ENCODE measurements at places on chromosomes 16 and 17.
A peak's percentile ranks its signal among the peaks of the same experiment; 100 is the strongest.

DNA sequence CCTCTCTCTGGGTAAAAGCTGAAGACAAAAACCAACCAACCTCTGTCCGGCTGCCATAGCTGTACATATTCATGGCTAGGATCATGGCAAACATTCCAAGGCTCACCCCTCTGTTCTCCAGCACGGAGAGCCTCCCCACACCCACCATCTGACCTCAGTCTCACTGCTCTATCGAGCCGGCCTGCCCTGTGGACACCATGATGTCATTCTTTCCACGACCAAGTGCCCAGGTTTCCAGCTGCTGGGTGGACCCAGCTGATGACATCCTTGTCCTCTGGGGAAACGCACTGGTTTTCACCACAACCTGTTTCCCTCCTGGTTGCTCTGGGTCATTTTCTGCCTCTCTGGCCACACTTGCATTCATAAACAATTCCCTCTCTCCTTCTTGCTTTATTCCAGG lies 67.7 kb downstream of the NDEL1 start:
- no peak for DNase-seq

DNA sequence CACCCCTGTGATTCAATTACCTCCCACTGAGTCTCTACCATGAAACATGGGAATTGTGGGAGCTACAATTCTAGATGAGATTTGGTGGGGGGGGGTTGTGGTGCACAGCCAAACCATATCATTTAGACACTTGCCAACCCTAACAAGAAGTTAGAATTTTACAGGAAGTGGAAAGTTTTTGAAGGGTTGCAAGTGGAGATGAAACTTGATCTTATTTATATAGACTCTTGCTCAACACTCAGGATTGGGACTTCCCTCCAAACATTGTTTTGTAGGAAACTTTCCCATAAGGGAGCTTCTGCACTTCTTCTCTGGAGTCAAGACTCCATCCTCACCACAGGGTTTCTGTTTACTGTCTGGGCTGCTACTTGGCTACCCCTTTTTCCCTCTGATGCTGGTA lies 266.7 kb upstream of the CDH11 start:
- DNase-seq: no peak

DNA sequence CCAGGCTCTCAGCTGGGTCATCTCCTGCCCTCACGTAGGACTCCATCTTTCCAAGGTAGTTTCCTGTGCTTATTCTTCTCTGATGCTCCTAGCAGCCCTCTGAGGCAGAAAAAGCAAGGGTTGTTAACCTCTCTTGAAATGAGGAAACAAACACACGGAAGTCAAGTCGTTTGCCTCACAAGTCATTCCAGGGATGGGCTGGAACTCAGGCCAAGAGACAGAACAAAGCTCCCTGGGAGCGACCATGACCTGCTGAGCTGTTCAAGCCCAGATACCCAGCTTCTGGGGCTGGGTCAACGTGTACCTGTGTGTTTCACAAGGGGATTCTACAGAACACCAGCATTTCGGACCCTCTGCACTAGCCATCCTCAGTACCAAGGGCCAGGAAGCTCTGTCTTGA lies 28.1 kb downstream of the SRL start:
- no peak for DNase-seq

DNA sequence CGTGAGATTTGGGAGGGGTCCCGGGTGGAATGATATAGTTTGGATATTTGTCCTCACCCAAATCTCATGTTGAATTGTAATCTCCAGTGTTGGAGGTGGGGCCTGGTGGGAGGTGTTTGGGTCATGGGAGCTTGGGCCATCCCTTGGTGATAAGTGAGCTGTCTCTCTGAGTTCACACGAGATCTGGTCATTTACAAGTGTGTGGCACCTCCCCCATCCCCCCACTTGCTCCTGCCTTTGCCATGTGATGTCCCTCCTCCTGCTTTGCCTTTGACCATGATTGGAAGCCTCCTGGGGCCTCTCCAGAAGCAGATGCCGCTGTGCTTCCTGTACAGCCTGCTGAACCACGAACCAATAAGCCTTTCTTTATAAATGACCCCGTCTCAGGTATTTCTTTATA lies 21.3 kb upstream of the BAIAP2 start:
- no peak for DNase-seq

DNA sequence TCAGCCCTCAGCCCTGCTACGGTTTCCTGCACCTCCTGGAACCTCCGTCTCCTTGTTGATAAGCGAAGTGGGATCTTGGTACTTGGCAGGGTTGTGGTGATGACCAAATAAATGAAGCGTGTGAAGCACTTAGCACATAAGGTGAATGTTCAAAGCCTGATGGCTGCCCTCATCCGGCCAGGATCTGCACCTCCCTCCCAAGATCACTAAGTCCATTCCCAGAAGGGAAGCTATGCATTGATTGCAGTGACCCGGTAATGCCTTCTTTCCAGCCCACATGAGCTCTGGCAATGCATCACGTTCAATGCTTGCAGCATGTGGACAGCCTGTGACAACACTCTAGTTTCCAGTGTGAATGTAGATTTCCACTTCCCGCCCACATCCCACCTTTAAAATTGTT lies 24.9 kb upstream of the RHOT1 start:
- no peak for DNase-seq

- no peak for DNase-seq
These were observed 52.3 kb downstream of the NT5M start for GRCh38 chr17:17355426-17355825.

DNA sequence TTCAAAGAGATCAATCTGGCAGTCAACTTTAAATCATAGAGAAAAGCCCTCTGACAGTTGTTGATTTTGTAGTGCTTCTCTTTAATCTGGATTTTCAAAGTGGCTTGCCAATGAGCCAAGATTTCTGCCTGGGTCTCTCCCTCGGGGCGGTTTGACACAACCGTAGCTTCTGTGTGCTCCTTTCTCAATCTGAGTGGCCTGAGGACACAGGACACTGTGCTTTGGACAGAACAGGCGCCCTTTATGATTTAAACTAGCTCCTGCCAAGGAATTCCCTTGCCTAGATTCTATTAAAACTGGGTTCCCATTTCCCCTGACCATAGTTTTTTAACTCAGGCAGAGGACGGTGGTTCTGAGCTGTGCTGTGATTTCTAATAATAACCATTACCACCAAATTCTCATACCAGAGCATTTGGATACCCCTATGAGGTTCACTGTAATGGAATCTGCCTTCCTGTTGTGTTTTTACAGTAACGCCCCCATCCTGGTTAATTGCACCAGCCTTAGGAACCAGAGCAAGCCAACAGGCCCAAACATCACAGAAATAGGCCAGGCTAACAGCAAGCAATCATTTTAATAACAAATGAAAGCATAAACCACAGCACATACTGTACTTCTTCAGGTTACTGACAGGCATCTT lies 4.0 kb downstream of the ZFHX3 start:
- no peak for DNase-seq

GRCh38 chr17:64158831-64159590 lies 29.1 kb upstream of the ERN1 start:
- DNase-seq: no peak

- DNase-seq: peak; percentile 83
These were observed 662 bp upstream of the TUBB3 start for GRCh38 chr16:89922477-89922883.

GRCh38 chr17:79987187-79987934 lies 48.3 kb downstream of the TBC1D16 start:
- DNase-seq: no peak

DNA sequence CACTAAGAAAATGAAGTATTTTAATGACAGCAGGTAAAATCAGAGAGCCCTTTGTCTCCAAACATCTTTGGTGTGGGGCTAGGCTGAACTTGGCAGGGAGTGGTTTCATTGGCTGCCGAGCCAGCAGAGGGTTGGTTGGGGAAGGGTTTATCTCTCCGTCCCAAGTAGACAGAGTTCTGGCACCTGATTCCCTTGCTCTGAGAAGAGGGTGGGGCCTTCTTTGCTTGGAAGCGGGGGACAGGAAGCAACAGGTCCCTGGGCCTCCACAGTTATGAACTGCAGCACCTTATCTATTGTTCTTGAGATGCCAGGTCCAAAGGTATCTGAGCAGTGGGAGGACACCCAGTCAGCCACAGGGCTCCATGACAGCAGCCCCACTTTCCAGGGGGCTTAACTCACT lies 12.3 kb upstream of the CDH1 start:
- DNase-seq: no peak

DNA sequence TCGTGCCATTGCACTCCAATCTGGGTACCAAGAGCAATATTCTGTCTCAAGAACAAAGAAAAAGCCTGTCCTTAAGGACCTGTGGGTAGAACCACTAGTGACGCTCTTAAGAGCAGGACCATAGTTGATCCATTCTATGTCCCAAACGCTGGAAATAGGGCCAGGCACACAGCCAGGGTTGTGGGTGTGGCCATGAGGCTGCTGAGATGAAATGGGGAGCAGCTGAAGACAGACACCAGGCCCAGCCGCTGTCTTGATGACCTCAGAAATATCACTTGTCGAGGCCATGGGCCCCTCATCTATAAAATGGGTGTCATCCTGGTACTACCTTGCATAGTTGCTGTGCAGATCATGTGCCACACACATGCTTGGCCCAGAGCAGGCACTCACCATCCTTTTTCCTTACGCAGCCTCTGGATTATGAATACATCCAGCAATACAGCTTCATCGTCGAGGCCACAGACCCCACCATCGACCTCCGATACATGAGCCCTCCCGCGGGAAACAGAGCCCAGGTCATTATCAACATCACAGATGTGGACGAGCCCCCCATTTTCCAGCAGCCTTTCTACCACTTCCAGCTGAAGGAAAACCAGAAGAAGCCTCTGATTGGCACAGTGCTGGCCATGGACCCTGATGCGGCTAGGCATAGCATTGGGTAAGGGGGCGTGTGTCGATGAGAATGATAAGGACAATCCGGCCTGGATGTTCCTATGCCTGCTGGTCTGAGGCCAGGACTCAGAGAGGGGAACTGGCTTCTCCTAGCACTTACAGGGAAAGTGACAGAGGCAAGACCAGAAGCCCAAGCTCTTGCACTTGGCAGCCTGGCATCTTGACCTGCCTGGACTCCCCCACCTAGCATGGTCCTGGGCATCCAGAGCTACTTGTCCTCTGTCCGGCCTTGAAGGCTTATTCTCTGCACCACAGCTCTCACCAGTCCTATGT lies 25.5 kb downstream of the CDH5 start:
- no peak for DNase-seq

DNA sequence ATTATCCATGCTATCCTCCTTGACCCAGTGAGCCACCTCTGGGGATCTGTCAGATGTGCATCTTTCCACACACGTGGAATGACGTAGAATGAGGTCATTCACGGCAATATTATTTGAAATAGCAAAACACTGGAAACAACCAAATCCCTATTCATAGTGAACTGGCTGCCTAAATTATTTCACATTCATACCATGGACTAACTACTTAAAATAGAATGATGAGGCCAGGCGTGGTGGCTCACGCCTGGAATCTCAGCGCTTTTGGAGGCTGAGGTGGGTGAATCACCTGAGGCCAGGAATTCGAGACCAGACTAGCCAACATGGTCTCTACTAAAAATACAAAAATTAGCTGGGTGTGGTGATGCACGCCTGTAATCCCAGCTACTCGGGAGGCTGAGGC lies 75.5 kb downstream of the RAP1GAP2 start:
- DNase-seq: no peak

DNA sequence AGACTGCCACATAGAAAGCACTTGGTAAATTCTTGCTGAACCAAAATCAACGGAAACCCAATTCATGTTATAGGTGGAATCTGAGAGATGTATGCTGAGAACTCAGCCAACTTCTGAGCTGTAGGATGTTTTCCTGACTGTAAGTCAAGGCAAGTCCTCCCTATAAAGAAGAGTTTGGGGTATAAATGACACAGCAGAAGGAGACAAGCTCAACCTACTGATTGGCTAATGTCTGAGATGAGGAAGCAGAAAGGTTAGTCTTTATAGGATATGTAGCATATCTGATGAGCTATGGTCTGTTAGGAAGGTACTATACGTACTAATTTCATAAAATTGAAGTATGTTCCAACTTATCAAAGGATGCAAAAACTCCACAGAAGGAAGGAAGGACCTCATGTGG lies 99.5 kb downstream of the XYLT1 start:
- no peak for DNase-seq

DNA sequence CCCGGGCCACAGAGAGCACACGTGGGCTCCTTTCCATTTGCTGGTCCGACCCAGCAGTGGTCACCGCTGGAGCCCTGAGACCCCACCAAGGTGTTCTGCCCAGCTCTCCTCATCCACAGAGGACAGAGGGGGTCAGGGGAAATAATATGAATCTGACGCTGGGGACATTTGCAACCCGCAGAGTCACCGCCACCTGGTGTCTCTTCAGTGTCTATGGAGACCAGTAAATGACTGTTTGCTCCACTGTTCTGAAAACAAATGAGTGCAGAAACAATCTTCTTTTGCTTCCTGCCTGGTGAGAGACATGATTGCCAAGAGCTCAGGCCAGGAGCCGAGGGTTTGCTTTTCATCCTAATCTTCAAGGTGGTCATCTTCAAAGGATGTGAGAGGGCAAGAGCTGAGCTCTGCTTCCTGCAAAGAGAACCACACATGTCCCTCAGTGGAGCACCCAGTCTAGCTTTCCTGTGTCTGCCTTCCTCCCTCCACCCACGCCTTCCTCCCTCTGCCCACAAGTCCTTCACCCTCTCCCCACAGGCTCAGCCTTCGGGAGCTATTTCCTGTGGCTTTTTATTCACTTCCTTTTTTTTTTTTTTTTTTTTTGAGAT lies 14.7 kb upstream of the KLHDC4 start:
- no peak for DNase-seq

GRCh38 chr17:17107891-17108431 lies 65.7 kb downstream of the MPRIP start:
- DNase-seq: no peak

DNA sequence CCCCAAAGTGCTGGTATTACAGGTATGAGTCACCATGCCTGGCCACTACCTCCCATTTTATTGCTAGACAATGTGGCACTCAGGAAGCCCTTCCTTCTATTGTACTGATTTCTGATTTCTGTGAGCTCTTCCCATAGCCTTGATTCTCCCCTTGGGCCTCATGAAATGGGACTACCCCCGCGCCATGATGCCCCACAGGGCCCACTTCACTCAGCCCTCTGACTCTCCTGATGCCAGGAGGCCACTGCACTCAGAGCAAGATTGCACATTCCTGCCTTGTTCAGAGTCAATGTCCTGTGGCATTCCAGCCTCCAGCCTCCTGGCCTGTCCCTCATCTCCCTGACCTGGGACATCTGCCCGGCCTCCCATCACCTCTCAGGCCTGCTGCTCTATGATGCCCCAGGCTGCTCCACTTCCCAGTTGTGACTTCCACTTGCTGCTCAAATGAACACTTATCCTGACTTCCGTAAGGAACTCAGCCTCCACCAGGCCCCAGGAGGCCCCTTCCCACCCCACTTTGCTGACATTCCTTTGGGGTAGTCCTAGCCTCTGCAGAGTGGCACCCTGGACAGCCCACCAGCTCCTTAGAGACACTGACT lies 66.6 kb upstream of the KSR1 start:
- no peak for DNase-seq
